ENCODE measurements at places on chromosomes 5 and 9.

DNA sequence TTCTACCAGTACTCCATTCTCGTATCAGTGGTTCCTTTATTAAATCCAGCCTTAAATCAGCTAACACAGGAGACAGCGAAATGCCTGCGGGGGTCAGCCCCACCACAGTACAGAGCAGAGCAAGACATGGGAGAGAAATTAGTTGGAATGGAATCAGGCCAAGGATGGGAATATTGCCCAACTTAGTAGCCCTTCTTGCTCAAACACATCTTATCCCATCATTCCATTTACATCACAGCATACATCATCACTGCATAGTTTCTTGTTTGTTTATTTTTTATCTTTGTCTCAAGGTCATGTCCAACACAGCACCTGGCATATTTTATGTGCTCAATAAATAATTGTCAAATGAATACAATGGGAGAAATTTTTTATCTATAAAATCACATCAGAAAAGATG, 34.3 kb upstream of the DAB2 start:
- DNase-seq = no peak

DNA sequence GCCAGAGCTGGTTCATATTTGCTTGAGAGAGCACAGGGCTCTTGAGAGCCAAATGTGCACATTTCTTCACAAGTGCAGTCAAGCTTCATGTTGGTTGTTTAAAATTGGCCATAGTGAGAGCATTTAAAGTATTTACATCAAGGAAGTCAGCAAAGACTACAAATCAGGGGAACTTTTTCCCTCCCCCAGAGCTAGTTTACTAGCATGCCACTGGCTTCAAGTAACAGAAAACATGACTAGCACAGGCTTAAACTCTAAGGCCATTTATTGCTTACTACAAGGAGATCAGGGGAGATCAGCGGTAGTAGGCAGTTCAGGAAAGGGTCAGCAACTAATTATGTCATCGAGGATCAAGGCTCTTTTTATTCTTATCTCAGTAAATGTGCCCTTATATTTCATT, 11.0 kb upstream of the CCDC171 start:
- no peak for DNase-seq

- no peak for DNase-seq
Measured at GRCh38 chr9:30235564-30235963, 2148.9 kb upstream of the ACO1 start.

DNA sequence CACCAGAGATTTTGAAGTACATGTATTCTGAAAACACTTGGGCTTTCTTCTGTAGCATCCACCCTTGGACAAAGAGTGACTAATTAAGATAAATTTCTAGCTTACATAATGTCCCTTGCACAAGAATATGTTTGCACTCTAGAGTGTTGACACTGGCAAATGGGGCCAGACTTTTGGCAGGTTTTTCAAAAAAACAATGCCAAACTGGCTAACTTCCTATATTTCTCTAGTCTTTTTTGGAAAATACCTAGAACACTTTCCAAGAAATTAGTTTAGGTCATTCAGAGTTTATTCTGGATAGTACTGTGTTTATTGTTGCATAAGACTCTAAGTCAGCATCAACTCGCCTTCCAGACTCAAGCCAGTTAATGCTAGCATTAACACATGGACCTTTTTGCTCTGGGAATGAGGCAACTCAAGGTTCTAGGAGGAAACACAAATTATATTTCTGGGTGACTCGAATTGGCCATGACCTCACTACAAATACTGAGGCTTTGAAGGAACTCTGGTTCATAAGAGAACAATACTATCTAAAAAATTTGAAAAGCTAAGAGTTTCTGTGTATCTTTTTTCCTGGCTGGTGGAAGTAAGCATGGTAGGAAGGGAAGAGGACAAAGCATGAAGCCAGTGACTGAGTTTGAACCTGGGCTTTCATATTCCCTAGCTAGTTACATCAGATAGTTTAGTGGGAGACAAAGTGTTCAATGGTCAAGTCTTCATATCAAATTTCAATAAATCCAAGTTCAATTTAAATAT, 101.6 kb downstream of the NREP start:
- DNase-seq = no peak

GRCh38 chr9:132461971-132462370, 52.0 kb downstream of the CFAP77 start:
- DNase-seq = no peak

GRCh38 chr5:34686762-34687268, 30.7 kb downstream of the RAI14 start:
- DNase-seq = peak; percentile 35

GRCh38 chr9:98602839-98603500, 105.8 kb downstream of the GABBR2 start:
- no peak for DNase-seq
